Foreskin melanocyte (primary cell): ENCODE measurements at places on chromosomes 5 and 9.

DNA sequence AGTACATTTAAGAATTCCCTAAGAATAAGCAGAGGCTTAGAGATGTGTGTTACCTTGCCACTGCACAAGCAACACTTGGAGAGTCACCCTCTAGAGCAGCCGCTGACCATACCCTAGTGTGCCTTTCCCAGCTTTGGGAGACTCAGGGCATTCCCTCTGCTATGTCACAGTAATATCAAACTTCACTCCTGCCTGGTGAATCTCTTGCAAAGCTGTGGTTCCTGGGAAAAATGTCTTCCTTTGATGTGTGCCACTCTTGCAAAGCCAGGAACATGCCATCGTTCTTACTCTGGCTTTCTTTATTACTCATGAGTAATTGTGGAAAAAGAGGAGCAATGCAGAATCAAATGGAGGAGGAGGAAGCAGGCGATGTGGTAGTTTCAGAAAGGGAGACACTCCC lies 173.2 kb downstream of the CCDC192 start:
- no peak for DNase-seq

DNA sequence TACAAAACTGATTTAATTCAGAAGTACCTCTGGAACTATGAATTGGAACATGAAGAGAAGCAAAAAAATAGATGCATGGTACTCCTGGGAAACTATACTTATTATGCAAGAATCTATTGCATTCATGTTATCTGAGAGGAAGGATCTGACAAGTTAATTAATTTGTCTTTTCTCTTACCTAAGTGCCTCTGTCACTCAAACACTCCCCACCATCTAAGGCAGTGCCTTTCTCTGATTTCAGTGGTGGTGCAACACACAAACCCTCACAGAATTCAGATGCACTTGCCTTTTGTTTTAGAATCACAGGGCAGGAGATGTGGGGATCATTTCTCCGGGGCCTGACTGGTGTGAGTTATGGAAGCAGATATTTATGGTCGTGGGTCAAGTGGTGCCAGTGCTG lies 52.5 kb upstream of the C9orf72 start:
- no peak for DNase-seq

DNA sequence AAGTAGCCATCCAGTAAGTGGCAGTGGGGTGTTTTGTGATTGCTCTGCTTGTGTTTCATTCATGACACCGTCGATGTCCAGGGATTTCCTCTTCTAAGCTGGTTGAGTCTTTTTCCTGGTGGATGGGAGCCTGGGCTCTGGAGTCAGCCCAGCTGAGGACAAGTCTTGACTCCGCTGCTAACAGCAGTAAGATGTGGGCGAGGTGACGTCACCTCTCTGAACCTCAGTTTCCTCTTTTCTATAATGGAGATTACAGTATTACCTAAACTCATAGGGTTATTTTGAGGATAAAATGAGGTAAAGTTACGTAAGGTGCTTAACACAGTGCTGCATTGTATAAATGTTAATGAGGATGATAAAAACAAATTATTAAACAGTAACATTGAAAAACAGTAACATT lies 21.3 kb downstream of the FGF1 start:
- DNase-seq = no peak

- DNase-seq = no peak
Observed at GRCh38 chr5:53243403-53243802, 133.8 kb upstream of the MOCS2 start.

GRCh38 chr9:33270146-33270545 lies 5.3 kb downstream of the CHMP5 start:
- no peak for DNase-seq

DNA sequence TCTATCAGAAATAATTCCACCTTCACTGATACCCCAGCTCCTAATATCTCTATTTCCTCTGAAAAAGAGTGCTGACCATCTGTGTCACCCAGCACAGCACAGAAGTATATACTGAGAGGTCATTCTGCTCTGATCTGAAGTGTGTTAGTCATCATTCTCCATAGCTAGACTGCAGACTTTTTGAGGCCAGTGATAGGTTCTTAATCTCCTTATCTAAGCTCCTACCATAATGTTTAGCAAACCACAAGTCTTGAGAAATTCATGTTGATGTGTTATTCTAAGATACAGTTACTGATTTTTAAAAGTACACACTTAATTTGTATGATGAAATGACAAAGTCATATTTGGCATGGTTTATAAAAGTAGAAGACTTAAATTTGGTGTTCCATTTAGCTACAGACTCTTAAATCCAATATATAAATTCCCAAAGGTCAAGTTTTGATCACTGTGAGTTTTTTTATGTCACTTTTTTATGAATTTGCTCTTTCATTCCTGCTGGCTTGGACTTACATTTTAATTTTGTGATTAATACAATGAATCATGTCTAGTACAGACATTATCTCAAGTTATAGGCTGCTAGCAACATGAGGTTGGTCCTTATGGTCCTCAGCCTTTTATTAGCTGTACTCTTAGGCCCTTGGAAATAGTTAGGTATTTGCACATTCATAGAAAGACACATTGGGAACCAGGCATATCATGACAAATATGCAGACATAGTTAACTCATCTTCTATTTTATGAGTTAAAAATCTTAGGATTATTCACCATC lies 380.8 kb downstream of the EBF1 start:
- DNase-seq = no peak

- no peak for DNase-seq
Observed at GRCh38 chr5:163727028-163727427, 221.6 kb downstream of the MAT2B start.

DNA sequence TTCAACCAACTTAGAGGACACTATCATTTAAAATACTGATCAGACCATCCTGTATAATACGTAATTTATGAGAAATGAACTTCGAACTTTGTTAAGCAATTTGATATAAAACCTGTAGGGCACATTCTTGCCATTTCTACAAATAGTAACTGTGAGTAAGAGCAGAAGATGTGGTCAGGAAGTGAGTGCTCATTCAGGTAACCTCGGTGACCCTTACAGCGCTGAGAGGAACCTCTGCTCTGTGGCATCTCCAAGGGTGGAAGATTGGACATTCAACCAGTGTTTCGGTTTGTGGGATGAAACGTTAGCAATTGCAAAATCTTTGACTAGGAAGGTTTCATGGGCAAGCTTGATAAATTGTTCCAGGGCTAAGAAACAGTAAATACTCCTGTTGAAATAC lies 194.8 kb upstream of the IRX2 start:
- no peak for DNase-seq

GRCh38 chr5:109706095-109706494 lies 16.4 kb downstream of the MAN2A1 start:
- DNase-seq = no peak

GRCh38 chr9:128033609-128034008 lies 33.5 kb downstream of the NAIF1 start:
- no peak for DNase-seq

DNA sequence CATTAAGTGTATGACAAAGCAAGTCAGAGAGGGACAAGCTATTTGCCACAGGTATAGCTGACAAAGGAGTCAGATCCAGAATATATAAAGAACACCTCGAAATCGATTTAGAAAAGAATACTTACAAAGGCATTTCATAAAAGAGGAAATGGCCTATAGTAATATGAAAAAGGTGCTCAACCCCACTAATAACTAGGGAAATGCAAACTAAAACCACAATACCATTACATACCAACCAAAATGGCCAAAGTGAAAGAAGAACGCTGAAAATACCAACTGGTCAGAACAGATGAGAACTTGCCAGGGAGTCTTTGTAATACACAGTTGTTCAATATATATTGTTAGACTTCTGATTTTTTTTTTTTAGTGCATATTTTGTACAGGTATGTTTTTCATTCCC lies 152.9 kb downstream of the CDC42SE2 start:
- DNase-seq = no peak

DNA sequence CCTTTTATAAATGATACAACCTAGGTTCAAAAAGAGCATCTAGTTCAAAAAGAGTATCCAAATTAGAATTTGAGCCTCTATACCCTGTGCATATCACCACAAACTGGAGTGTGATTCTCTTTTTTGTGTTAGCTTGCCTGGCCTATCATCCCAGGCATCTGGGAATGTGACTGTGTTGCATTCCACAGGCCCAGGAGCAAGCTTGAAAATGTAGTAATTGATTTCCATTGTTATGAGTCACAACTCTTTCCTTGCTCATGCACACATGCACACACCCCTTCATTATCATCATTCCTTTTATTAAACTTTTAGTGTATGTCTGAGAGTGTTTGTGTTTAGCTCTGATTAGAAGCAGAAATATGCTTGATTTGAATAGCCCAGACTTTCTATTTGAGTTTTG lies 75.2 kb downstream of the FCHO2 start:
- peak; percentile 28 for DNase-seq

DNA sequence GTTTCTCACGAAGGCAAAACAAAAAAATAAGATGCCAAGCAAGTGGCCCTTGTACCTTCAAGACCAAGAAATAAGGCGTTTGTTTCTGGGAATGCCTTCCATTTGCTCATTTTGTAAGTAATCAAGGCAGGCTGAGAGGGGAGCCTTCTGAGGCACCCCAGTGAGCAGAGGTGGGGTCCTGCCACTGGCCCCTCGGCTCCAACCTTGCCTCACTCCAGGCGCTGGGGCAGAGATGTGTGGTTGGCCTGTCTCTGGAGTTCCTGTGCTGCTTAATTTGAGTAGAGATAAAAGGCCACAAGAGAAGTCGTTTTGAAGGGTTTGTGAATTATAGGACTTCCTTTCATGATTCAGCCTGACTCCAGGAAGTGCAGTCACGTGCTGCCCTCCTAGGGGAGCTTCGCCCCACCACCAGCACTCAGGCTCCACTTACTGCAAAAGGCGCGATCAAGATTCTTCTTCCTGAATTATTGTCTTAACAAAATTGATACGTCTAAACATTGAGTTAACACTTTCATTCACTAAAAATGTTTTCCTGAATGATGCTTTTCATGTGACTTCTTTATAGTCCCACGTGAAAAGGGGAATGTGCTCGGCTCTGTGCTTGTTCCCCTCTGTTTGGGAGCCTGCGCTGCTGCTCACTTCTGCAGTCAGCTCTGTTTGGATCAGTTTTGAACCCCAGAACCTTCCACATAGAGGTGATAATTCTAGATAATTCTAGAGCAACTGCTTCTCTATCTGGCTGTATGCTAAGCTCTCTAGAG lies 13.7 kb downstream of the SYK start:
- peak; percentile 83 for DNase-seq
